ENCODE measurements at places on chromosomes 16 and 17.

- DNase-seq = no peak
These were observed 2.9 kb upstream of the SRCIN1 start for GRCh38 chr17:38608648-38609047.

- DNase-seq = peak; percentile 92
These were observed 8.3 kb downstream of the HS3ST3B1 start for GRCh38 chr17:14308965-14309879.

DNA sequence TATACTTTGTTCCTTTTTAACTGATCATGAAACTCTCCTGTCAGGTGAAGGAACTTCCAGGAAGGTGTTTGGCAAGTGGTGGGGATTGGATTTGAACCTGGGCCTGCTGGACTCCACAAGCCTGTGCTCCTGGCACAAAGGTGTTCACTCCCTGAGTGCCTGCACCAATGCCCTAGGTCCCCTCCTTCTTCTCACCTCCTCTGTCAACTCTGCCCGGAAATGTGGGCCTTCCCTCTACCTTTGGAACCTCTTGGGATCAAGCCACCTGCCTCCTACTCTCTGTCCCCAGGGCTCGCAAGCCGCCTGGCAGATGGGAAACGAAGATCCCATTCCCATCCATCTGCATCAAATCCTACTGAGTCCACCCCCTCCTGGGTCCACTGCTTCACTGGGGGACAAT is 40.0 kb downstream of the RTN4RL1 start:
- no peak for DNase-seq

- DNase-seq = no peak
These were observed 1.1 kb downstream of the TSEN54 start for GRCh38 chr17:75517297-75517865.

- DNase-seq = no peak
These were observed 24.7 kb upstream of the KLHDC4 start for GRCh38 chr16:87790292-87791100.

GRCh38 chr17:40106760-40107521 is 6.6 kb upstream of the NR1D1 start:
- no peak for DNase-seq

DNA sequence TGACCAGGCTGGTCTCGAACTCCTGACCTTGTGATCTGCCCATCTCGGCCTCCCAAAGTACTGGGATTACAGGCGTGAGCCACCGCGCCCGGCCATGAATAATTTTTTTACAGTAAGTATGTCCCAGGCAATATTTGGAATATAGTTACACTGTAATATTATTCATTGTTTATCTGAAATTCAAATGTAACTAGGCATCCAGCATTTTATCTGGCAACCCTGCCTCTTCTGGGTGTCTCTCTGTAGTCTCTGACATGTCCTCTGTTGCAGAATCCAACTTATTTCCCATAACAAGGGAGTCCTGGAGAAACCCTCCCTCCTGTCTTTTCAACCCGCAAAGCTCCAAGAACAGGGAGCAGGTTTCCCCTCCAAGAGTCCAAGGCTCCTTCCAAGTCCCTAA is 36.9 kb upstream of the MYH10 start:
- no peak for DNase-seq

DNA sequence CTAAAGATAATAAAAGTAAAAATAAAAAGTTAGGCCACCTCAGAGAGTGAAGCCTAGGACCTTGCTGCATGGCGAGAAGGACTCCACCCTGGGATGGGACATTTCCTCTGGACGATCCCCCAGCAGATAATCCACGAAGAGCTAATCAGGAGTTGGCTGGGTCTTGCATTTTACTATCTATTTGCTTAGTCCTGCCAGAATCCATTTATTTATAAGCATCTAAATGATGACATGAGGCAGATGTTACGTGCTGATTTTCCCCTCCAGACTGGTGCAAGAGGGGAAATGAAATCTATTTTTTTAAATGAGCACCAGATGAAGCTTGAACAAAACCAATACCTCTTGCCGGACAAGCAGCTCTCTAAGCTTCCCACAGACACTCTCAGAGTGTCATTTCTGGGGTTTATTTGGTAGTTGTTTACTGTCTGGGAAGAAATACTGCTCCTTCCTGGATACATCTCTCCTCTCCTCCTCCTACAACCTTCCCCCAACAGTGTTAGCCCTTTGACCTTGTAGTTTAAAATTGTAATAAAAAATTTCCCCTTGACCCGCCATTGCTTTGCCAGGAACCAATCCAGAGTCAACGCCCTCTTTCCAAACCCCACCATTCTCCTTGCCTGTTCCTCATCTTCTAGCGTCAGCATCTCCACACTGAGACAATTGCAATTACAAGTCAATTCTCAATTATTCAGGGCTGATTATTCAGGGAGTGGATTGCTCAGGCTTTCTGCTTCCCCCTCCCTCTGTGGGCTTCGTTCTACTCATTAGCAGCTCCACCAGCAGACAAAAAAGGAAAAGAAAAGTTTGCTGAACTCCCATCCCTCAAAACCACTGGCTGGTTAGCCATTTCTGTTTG is 63.0 kb downstream of the GSG1L start:
- DNase-seq = no peak

- no peak for DNase-seq
These were observed 12.7 kb downstream of the SEC14L1 start for GRCh38 chr17:77153472-77153871.

DNA sequence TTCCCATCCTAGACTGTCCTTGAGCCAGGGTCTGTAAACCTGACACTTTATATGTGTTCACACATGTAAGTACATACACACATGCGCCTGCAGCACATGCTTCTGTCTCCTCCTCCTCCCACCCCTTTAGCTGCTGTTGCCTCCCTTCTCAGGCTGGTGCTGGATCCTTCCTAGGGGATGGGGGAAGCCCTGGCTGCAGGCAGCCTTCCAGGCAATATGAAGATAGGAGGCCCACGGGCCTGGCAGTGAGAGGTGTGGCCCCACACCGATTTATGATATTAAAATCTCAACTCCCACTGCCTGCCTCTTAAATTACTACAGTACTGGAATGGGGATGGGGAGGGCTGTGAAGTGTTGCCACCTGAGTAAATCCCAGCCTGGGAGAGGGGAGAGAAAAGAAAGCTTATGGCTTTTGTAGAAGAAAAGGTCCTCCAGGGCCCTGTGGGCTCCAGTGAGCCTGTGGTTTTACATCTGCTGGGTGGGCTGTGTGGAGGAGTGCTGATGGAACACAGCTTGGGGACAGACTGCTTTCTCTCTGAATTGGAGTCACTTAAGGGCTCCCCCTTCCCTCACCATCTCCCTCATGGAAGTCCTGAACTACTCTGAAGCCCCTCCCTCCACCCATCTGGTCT is 990 bp upstream of the WNK4 start:
- DNase-seq = no peak

DNA sequence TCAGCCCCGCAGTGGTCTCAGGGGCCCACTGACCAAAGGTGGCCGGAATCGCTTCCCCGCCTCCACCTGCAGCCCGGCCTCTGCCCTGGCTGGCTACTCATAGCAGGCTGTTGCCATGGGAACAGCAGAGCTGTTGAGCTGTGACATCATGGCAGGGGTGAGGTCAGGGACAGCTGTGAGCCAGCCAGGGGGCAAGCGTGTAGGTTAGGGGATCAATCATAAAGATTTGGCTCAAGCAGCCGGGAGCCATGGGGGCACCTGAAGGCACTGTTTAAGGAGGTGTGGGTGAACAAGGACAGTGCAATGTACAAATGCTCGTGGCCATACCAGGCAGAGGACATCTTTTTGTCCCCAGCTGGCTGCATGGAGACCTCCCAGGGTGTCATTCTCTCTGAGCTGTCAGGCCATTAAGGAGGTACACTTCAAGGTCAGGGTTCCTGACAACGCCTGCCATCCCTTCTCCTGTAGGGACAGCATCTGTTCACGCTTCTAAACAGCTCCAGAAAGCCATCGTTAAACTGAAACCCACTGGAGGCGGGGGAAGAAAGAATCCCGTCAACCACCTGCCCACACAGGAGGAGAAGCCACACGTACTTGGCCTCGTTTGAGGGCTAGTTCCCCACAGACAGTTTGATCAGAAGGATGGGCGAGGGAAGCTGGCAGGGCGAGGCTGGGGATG is at the start of gene CEP295NL:
CEP295NL (minus strand) TSS at position 101 of the 679 bp plus-strand sequence. CDS start 1,373 bp downstream, outside the sequence.
- no peak for DNase-seq

DNA sequence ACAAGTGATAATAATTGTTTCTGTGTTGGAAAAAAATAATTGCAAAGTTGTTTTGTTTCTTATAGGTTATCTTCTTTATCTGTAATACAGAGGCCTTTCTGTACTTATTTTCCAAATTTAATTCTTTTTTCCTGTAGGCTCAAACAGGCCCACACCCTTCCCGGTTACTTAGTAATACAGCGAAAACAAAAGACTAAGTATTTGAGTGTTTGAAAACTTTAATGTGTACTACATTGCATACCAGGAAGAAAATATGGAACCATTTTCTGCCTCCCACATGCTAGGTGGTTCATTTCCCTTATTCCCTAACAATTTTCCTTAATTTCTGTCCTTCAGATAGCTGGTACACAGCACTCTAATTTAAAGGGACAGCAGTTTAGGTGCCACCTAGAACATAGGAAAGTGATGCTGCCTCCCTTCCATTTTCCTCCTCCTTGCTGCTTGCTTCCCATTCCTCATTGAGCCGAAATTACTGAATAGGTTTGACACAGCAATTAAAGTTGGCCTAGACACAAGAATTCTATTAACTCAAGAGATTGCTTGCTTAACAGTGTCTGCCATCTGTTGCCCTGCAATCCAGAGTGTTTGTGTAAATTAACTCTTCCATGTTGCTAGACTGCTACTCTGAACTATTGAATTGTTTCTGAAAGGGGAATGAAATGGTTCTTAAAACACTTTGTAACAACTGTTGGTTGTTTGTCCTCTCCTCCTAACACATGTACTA is 24.2 kb downstream of the CYB5B start:
- DNase-seq = no peak

GRCh38 chr17:50051606-50052005 is 4.3 kb upstream of the ITGA3 start:
- no peak for DNase-seq

DNA sequence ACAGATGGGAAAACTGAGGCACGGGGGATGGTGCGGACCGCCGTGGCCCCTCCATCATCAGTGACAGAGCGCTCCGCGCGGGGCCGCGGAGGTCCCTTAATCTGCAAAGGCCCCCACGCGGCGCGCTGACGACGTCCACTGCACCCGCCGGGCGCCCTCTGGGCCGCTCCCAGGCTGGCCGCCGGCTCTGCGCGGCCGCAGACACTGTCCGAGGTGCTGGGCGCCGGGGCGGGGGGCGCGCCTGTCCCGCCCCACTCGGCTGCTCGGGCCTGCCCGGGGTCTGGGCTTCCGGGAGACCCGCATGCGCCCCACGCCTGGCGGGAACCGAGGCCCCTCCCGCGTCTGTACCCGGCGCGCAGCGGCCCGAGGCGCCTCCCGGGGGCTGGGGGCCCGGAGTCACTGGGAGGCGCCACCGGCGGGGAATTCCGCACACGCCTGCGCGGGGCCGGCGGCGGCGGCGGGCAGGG is 550 bp upstream of the RNF213 start:
- peak; percentile 41 for DNase-seq

- no peak for DNase-seq
These were observed 2.8 kb downstream of the FA2H start for GRCh38 chr16:74771656-74772315.

GRCh38 chr16:67265834-67266233 is 13.5 kb upstream of the PLEKHG4 start:
- DNase-seq = no peak

- DNase-seq = no peak
These were observed 26.3 kb downstream of the FOXL1 start for GRCh38 chr16:86604436-86605193.

DNA sequence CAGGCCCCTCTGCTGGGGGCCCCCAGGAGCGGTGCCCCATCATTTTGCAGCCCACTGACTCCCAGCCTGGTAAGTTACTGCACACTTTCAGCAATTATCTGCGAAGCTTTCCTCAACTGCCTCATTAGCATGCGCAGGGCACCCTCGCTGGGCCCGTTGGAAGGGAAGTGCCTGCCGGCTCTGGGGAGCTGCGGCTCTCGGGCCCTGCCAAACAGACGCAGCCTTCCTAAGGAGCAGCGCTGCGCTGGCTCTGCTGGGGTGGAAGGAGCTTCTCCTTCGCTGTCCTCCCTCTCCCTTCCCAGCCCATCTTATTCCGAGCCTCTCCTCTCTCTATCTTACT is 71.0 kb downstream of the RBBP6 start:
- no peak for DNase-seq

- DNase-seq = no peak
These were observed 60.1 kb downstream of the AIPL1 start for GRCh38 chr17:6374761-6375312.

DNA sequence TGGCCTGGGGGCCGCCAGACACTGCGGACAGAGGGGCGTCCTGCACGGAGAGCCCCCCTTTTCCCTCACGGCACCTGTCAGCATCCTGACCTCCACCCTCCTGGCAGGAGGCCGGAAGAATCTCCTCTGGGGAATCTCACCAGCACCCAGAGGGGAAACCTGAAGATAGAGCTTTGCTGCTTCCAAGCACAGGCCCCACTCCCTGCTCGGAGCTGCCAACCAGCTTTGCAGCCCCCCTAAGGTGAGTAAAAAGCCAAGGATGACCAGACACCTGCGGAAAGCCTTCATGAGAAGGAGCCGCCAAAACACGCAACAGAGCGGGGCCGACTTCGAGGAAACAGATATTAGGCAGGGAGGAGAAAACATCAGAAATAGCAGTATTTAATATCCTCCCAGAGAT is 3.4 kb upstream of the RBFOX3 start:
- DNase-seq = no peak

DNA sequence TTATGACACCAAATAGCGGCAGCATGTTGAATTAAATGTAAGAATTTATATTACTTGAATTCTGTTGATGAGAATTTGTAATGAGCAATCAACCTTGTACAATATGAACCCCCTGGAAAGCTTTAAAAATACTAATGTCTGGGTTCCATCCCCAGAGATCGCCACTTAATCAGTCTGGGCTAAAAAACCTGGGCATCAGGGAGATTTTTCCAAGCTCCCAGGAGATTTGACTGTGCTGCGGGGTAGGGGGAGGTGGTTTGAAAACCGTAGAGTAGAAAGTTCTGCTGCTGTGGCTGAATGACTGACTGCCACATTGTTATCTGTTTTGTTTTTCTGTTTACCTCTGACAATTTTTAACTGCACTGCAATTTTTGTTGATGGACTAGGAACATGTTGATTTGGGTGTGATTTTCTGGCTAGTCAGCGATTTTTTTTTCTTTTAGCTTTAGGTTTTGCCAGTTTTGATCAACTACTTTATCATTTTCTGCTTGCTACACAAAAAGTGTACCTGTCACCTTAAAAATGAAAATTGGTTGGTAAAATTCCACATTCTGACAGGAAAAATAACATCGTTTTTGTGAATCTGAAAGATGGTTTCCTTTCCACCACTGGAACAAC is 79.3 kb downstream of the PCTP start:
- DNase-seq = no peak

- DNase-seq = no peak
These were observed 80.0 kb downstream of the CPPED1 start for GRCh38 chr16:12723681-12724080.

Data from activated T-helper 1 cell treated with anti-CD3 and anti-CD28 coated beads, Interleukin-2, amount 50 U/mL, for 16 hours (primary cell).